HT-29 (cell line): ENCODE measurements at places on chromosomes 5 and 9. TPM values are rescaled to one million over a fixed set of nuclear protein-coding genes. Genes with fewer than 3 reads are reported as not detected.
A peak's percentile ranks its signal among the peaks of the same experiment; 100 is the strongest.

DNA sequence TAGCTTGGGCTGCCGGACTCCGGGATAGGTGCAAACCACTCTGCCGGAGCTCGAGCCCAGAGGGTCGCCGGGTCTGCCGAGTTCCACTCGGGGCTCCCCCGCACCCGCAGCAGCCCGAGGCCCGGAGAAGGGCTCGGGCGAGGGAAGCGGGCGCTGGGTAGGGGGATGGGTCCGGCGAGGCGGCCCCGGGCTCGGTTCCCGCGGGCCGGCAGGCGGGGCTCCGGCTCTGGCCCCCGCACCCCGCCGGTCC lies 507 bp downstream of the RICTOR start:
- DNase-seq = no peak

GRCh38 chr5:172758077-172758833 lies 12.7 kb downstream of the DUSP1 start:
- DNase-seq = peak; percentile 50

DNA sequence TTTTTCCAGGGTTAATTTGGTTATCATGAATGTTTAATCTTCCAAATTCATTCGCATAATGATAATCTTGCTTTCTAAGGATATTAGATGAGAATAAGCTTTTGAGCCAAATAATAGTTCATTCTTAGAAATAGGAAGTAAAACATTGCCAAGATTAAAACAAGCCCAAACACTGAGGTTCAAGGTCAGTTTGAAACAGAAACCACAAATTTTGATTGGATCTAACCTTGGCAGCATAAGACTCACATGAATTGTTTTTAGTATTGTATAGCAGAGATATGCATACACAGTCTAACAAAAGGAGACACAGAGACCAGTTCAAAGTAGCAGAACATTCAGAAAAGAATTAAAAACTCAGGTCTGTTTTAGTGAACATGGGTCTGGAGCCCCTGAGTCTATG lies 43.4 kb upstream of the VCAN start:
- DNase-seq = no peak

- DNase-seq = no peak
These were observed 1.1 kb upstream of the FYB1 start for GRCh38 chr5:39220280-39221030.

- DNase-seq = no peak
These were observed 71.8 kb downstream of the STX17 start for GRCh38 chr9:99978221-99978620.

PCDHA1 gene
- not detected in 2 replicates for total RNA-seq

DNA sequence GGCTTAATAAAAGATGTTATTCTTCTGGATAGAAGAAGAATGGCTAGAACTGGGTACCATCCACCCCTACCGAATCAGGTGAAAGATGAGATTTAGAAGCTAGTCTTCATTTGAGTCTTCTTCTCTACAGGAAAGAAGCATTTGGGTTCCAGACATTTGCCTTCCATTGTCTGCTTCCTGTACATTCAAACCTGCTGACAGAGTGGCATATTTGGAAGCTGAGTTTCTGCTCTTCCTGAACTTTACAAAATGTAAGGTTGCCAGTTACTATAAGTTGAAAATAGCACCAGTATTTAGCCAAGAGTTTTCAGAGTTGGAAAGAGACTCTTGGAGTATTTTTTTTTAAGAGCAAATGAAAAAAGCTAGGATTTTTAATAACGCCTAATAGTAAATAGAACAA lies 525.4 kb upstream of the TLE4 start:
- DNase-seq = no peak

- DNase-seq = peak; percentile 11
These were observed at the start of gene NREP for GRCh38 chr5:111756581-111757354. Gene NREP (minus strand): TSS chr5:111757194. CDS start chr5:111755772, 1,422 bp downstream.

- DNase-seq = no peak
These were observed 18.4 kb downstream of the GLRA1 start for GRCh38 chr5:151906246-151906645.

GRCh38 chr5:77418601-77419581 lies 73.2 kb downstream of the WDR41 start:
- no peak for DNase-seq
